Left colon (tissue), 2 donors: ENCODE measurements at places on chromosomes 1 and 21. TPM values are rescaled to one million over a fixed set of nuclear protein-coding genes. Genes with fewer than 3 reads are reported as not detected.

- DNase-seq = peak; percentile 38
Observed at GRCh38 chr1:18041102-18041501, 66.5 kb upstream of the IGSF21 start.

GRCh38 chr21:16454399-16454798 lies 724.6 kb downstream of the USP25 start:
- no peak for DNase-seq

DNA sequence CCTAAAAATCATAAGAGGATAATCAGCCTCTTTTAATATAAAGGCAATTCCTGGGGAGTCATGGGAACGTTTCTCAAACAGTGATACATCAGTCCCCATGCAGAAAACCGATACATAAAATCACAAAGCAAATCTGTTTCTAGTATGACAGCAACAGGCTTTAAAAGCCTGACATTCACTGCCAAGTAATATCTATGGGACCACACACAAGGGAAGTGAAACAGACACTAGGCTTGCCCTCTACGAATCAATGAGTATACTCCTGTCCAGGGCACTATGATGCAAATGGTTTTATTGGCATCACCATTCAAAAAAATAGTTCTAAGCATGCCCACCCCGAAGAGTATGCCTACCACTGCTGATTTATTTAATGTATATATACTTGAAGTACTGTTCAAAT lies 54.4 kb downstream of the TIAM1 start:
- DNase-seq = no peak

DNA sequence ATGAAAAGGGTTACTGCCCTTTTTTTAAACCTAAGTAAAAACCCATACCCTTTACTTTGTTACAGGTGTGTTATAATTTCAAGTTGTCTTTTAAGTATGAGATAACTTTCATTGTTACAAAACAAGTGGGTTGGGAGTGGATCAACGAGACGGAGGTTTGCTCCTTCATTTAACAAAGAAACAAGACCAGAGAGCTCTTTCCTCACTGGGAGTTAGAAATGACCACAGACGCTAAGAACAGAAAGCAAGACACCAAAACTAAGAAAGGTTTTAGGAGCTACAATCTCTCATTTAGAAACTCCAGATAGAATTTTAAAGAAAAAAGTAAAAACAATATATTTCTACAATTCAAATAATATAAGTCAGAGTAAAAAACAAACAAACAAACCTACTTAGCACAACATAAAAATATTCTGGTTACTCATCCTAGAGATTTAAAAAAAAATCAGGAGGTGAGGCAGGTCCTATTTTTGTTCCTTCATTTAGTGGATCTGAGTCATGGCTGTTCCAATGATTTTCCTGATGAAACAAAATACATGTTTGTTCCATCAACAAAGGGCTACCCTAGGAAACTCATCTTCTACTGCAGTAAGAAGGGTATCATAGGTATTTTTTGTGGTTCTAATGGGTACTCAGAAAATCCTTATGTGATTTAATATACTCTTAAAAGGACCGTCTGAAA lies 33.0 kb downstream of the APP start:
- DNase-seq = no peak

DNA sequence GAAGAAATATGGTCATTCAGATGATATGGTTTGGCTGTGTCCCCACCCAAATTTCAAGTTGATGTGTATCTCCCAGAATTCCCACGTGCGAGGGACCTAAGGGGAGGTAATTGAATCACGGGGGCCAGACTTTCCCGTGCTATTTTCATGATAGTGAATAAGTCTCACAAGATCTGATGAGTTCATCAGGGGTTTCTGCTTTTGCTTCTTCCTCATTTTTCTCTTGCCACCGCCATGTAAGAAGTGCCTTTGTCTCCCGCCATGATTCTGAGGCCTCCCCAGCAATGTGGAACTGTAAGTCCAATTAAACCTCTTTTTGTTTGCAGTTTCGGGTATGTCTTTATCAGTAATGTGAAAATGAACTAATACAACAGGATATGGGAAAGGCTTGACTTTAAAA lies 1.4 kb upstream of the DPM3 start:
- no peak for DNase-seq

GRCh38 chr1:154937085-154937987 lies 817 bp upstream of the PMVK start:
- DNase-seq = peak; percentile 94

The SMCP gene
- not detected for total RNA-seq

- no peak for DNase-seq
Observed at GRCh38 chr1:186813420-186813819, 15.3 kb upstream of the PLA2G4A start.

DNA sequence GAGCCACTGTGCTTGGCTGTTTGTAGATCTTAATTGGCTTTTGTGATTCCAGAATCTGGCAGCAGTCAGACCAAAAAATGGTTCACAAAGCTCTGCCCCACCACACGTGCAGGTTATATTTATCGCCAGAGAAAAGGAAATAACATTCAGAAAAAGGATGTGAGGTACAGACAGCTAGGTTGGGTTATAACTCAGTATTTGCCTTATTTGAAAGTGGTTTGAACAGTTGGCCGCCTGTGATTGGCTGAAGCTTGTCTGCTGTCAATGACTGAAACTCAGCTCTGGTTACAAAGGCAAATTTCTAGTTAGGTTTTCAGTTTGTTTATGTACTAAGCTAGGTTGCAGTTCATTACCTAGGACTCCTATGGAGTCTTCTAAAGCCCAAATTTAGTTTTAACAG lies 9.6 kb downstream of the SH3BGR start:
- no peak for DNase-seq

GRCh38 chr1:31368611-31369107 lies 4.2 kb downstream of the FABP3 start:
- peak; percentile 48 for DNase-seq

GRCh38 chr21:35533893-35534292 lies 484.8 kb upstream of the RUNX1 start:
- DNase-seq = no peak

GRCh38 chr1:177809819-177810218 lies 160.0 kb downstream of the SEC16B start:
- no peak for DNase-seq

DNA sequence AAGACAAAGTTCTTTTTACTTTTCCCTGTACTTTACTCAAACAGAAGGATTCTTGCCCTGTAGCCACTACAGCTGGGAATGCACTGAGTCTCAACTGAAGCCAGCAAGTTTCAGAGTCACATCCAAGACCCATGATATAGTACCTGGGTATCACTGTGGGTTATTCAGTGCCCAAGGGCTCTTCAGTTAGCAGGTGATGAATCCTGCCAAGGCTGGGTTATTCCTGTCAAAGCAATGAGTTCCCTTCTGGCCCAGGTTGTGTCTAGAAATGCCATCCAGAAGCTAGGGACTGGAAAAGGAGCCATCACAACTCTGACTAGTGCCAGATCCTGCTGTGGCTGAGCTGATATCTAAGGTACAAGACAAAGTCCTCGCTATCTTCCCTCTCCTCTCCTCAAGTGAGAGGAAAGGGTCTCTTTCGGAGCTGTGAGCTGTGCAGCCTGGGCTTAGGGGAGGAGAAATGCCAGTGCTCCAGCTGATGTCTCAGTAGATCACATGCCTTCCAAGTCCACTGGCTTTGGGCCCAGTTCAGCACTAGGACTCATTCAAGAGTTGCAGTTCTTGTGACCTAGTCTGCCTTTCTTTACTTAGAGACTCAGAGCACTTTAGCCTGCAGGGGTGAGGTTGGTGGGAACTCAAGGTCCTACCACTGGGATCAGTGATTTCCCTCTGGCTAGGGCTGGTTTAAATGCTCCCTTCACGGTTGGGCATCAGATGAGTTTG lies 369.4 kb downstream of the TBX15 start:
- DNase-seq = no peak

The VPS45 gene
- 32.0 TPM for total RNA-seq

The PLA2G2A gene
- total RNA-seq = 795 TPM

DNA sequence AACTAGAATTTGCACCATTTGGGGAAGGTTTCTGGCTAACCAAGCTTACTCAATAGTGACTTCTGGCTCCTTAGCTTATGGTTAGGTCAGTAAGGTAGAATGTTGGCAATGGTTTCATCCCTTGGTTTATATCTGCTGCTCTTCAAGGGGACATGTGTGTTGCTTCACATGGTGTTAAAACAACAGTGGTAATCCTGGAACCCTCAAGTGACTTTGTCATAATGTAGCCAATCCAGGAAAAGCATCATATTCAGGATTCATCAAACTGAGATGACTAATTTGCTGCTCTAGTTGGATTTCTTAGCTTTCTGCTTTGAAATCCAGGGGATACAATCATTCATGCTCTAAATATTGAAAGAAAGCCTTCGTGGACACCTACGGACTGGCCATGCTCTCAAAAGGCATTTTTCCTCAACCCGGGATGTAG lies 108.7 kb downstream of the RGL1 start:
- no peak for DNase-seq

DNA sequence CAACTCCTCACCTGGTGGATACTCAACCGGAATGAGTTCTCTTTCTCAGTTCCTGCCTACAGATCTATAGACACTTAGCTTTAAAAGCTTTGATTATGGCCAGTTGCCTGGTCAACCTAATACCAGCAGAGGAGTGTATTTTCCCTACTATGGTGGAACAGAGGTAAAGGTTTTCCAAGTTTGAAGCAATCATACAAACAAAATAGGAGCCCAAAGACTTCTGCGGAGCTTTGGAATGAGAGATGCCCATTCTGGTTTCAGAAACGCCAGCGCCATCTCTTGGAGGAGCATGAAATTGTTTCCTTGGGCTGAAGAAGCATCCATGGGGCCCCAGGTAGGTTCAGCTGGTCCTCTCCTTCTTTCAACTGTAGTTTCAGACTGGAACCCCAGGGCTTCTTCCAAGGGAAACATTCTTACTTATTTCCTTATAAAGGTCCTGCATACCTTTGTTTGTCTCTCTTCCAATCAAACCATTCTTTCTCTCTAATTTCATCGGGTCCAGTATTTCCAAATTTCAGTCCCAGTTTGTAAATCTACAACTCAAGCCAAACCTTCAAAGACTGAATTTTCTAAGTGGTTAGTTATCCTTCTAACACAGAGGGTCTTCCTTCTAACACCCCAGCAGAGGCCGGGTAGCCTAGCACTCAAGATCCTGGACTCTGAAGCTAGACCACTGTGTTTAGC lies 95.9 kb downstream of the KCNJ15 start:
- peak; percentile 55 for DNase-seq

GRCh38 chr1:100631015-100631551 lies 88.5 kb upstream of the VCAM1 start:
- no peak for DNase-seq

The PDE4B gene
- total RNA-seq = 4.4 TPM

The AADACL4 gene
- total RNA-seq = not detected

DNA sequence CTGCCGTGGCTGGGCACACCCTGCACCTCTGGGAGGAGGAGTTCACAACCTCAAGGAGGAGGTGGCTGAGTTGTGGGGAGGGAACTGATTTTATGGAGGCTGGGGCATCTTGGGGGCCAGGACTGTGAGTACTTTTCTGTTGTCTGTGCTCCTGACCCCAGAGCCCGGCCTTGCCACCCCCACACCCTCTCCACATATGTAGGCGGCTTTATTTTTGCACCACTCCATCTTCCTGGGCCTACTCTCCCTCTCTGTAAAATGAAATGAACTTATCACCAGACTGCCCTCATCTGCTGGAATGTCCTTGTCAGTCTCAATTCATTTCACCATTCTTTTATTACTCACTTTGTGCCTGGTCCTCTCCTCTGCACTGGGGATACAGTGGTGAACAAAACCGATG lies 12.8 kb downstream of the FOXD2 start:
- no peak for DNase-seq

- DNase-seq = no peak
Observed at GRCh38 chr1:223704921-223705878, 7.1 kb upstream of the CAPN2 start.

GRCh38 chr1:108049178-108049819 lies 84.3 kb upstream of the VAV3 start:
- DNase-seq = peak; percentile 21

GRCh38 chr1:20402585-20403422 lies 83.2 kb downstream of the CAMK2N1 start:
- DNase-seq = no peak

The CD244 gene
- total RNA-seq = 0.37 TPM

The CELA2B gene
- total RNA-seq = not detected

The ZNF362 gene
- total RNA-seq = 8.1 TPM

The GRHL3 gene
- total RNA-seq = 0.45 TPM

GRCh38 chr1:56430141-56430839 lies 149.1 kb downstream of the PLPP3 start:
- no peak for DNase-seq

DNA sequence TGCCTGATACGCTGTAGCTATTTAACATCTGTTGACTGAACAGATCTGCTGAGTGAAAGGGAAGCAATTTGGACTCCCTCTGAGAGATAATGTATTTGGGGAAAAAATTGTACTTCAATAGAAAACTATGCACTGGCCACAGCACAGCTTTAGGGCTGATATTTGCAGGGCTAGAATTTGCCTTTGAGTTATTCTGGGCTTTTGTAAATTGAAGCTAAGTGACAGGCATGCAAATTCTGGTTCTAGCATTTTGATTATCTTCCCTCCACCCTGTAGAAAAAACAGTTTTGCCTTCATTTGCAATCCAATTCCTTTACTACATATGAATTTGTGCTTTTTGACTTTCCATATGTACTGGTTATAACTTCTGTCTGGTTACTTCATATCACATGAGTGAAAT lies 7.9 kb downstream of the KYAT3 start:
- DNase-seq = no peak

DNA sequence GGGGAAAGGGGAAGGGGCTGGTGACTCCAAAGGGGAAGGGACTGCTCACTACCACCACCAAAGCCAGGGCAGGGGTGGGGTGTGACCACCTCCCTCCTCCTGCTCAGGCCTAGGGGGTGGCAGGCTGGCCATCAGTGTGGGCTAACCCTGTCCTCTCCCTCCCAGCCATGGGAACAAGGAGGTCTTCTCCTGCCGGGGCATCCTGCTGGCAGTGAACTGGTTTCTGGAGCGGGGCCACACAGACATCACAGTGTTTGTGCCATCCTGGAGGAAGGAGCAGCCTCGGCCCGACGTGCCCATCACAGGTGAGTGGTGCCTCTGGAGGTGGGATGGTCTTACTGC lies 5.7 kb downstream of the ZC3H12A start:
- DNase-seq = peak; percentile 47

- no peak for DNase-seq
Observed at GRCh38 chr1:184648856-184649201, 105.8 kb downstream of the EDEM3 start.

DNA sequence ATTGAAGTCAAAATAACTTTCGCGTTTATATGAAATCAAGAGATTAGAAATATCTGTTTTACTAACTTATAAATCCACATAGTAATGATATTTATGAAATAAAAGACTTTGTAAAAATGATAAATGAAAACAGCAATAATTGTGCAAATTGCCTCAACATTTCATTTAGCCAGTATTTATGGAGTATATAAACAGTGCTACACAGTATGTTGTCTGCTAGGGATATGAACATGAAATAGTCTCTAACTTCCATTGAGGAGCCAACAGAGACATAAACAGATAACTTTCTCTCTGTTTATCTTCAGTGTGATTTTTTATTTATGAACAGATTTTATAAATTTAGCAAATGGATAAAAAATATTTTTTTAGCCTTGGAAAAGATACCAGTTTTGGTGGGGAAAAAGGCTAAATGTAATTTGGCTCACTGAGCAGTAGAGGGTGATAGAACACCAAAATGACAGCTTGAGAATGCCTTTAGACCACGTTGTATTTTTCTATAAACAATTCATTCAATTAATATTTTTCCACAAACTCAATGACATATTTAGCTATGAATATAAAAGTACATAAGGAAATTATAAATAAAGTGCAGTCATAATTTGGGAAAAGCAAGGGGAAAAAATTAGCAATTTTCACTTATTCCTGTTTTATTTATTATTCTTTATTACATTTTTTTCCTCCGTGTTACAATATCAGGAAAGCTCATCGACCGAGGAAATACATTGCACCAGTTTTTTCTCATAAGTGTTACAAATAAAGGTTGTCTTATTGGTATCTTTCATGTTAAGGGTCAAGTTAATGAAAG lies 47.5 kb upstream of the EEIG2 start:
- no peak for DNase-seq
